ENCODE measurements at places on chromosomes 16 and 17. TPM values are rescaled to one million over a fixed set of nuclear protein-coding genes. Genes with fewer than 3 reads are reported as not detected.

Gene TBC1D3B
- 0.95 TPM for total RNA-seq

Gene MLLT6
- total RNA-seq = 22.8 TPM

Gene CDRT15
- not detected for total RNA-seq

GRCh38 chr16:80913397-80913796 is 93.3 kb downstream of the CMC2 start:
- DNase-seq = no peak

GRCh38 chr16:87141402-87141801 is 175.8 kb downstream of the C16orf95 start:
- no peak for DNase-seq

Gene PRSS53
- total RNA-seq = 5.1 TPM

GRCh38 chr17:78748048-78748729 is 33.9 kb downstream of the CYTH1 start:
- DNase-seq = no peak

DNA sequence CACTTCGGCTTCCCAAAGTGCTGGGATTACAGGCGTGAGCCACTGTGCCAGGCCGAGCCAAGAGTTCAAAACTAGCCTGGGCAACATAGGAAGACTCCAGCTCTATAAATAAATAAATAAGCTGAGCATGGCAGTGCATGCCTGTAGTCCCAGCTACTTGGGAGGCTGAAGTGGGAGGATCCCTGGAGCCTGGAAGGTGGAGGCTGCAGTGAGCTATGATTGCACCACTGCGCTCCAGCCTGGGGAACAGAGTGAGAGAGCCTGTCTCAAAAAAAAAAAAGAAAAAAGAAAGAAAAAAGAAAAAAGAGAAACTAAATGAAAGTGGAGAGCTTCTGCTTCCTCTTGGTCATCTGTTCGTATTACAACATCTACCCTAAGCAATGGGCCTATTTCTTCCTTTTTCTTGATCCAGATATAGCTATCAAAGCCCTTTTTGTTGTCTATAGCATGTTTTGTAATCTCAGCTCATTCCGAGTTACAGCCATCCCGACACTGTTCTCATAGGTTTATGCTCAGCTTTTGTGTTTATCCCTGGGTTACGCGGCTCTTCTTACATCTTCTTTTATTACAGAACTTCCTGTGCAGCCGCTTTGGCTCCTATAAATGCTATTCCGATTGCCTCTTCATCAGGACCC is 14.1 kb upstream of the MAPK3 start:
- DNase-seq = no peak

Gene ZNRF1
- 66.7 TPM for total RNA-seq

Gene ADAP2
- 15.5 TPM for total RNA-seq

Gene MYL11
- total RNA-seq = not detected

DNA sequence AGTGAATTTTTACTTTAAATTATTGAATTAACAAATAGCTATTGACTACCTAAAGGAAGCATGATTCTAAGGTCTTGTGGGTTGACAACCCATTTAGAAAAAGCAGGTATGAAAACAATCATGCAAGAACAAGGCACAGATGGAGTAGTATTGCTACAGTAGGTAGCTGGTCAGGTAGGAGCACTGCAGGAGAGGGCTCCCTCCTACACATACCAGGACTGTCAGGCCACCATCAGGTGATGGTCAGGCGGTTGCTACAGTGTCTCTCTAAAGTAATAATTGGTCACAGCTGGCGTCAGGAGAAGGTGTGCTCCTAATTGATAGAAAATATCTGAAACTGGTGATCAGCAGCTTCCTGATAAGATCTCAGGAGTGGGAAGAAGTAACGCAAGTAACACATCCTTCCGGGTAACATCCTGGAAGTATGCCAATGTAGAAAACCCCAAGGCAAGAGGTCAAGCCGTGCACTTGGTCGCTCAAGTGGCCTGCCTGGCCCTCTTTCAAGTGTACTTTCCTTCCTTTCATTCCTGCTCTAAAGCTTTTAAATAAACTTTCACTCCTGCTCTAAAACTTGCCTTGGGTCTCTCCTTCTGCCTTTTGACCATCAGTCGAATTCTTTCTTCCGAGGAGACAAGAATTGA is 486.5 kb downstream of the TMEM114 start:
- no peak for DNase-seq

Gene STH
- 1.0 TPM for total RNA-seq

GRCh38 chr17:61087024-61087423 is 312.6 kb upstream of the TBX2 start:
- no peak for DNase-seq

DNA sequence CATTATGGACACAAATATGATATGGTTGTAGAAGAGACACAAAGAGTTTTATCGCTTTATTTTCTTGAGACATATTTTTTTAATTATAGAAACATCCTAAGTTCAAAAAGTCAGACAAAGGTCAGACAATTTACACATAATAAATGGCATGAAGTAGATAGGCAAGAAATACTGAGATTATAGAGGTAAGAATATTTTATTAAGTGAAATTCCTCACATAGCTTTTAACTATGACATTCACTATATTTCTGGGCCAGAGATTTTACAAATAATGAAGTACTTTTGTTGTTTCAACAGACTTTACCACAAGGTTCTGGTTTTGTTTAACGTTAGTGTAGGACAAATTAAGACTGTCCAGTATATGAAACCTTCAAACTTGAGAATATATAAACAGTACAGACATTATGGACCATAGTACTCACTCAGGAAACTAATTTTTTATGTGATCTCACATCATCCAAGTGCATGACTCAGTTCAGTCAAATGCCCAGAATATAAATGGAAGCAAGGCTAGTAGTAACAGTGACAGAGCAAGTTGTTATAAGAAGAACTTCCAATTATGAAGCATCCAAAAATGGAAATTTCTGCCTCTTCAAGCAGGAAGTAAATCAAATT is 394.8 kb downstream of the KCNJ2 start:
- DNase-seq = no peak

DNA sequence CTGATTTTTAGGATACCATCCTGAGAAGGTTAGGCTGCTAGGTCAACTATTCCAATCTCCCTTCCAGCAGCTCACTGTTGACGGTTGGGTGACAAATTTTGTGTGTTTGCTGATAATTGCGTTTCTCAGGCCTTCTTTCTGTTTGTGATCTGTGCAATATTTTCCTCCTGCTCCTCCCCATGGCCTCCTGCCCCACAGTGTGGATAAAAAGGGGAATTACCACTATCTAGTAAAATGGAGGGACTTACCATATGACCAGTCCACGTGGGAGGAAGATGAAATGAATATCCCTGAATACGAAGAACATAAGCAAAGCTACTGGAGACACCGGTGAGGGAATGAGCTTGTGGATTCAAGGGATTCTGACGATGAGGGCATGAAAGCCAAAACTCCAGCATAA is 9.2 kb downstream of the CHD3 start:
- no peak for DNase-seq

Gene SEC14L5
- 0.03 TPM for total RNA-seq

GRCh38 chr16:48958681-48959080 is 323.0 kb downstream of the CBLN1 start:
- no peak for DNase-seq

GRCh38 chr17:32870969-32871368 is 6.0 kb downstream of the MYO1D start:
- DNase-seq = no peak

Gene PLSCR3
- total RNA-seq = 5.6 TPM

Gene IL21R
- 0.55 TPM for total RNA-seq

DNA sequence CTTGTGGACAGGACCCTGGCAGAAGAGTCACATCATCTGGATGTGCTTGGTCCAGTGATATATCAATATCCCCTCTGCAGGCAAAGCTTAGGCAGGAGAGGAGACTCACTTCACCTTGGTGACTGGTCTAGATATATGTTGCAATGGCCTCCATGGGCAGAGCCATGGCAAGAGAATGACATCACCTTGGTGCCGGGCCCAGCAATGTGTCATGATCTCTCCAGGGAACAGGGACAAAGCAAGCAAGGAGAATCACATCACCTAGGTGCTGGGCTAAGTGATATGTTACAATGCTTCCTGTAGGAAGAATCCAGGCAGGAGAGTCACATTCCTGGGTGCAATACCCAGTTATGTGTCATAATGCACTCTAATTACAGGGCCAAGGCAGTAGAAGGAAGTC is 2106.2 kb downstream of the TP53TG3F start:
- DNase-seq = no peak

GRCh38 chr16:87255866-87256265 is 61.3 kb downstream of the C16orf95 start:
- DNase-seq = no peak

Gene CHRNE
- total RNA-seq = 0.09 TPM

DNA sequence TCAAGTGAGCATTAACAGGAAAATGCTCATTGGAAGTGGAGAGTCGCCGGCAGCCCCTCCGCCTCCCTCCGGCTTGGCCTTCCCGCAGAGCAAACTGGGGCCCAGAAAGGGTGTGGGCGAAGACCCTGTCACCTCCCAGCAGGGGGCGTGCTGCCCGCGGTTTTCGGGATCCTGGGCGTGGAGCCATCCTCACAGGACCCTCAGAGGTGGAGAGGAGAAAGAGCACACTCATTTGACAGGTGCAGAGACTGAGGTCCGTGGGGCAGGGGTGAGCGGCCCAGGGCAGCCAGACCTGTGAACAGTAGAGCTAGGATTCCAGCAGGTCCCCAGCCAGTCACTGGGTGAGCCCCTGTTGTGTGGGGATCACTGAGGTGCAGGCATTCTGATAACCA is 1002.9 kb downstream of the KCNJ18 start:
- no peak for DNase-seq

DNA sequence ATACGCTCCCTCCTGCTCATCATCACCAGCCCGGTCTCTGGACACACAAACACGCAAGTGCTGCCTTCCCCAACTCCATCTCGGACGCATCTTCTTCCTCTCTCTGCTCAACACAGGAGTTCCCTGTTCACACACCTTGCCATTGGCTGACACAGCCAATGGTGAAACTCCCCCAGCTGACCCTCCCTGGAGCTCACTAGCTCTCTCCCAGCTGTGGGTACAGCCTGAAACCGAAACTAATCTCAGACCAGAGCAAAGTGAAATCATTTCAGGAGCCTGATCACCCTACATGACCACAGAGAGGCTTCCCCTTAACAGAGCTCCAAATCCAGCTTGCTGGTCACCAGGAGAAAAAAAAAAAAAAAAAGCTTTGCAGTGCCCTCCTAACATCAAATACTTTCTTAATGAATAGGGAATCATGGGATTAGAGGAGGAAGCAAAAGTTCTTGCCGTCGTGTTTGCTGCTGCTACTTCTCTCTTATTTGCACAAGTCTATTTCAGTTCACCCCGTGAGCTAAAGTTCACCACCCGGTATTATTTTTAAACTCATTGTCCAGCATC is 8.3 kb downstream of the CUEDC1 start:
- DNase-seq = no peak

Gene ABCA8
- not detected for total RNA-seq

Gene ITFG1
- 47.8 TPM for total RNA-seq

DNA sequence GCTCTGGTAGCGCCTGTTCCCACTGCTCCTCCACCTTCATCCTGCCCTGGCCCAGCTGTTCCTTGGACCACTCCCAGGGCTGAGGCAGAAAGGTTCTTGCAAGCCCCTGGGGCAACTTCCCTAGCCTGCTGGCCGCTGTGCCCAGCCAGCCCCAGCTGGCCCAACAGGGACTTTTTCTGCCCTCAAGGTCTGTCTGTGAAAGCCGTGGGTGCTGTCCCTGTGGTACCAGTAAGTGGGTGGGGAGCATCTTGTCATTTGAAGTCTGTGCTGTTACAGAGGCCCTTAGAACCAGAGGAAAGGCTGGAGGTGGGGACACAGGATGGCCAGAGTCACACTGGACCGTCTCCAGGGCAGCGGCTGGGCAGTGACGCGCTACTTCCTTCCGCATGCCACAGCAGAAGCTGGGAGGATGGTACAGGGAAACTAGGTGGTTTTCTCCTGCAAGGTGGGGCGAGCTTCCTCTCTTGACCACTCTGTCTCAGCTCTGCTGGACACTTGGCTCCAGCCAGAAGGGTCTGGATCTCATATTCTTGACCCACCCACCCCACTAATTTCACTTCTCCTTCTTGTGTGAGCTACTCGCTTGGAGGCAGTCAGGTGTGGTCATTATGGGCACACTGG is 87.8 kb downstream of the PLCG2 start:
- DNase-seq = no peak

- DNase-seq = no peak
Observed at GRCh38 chr17:66527335-66527734, 224.9 kb downstream of the PRKCA start.

GRCh38 chr16:58501242-58502131 is 1.5 kb downstream of the NDRG4 start:
- no peak for DNase-seq

GRCh38 chr17:74677558-74678466 is 34.9 kb downstream of the CD300LF start:
- DNase-seq = no peak

- no peak for DNase-seq
Observed at GRCh38 chr17:47813077-47813476, 8.5 kb downstream of the OSBPL7 start.

Gene C17orf50
- not detected for total RNA-seq

DNA sequence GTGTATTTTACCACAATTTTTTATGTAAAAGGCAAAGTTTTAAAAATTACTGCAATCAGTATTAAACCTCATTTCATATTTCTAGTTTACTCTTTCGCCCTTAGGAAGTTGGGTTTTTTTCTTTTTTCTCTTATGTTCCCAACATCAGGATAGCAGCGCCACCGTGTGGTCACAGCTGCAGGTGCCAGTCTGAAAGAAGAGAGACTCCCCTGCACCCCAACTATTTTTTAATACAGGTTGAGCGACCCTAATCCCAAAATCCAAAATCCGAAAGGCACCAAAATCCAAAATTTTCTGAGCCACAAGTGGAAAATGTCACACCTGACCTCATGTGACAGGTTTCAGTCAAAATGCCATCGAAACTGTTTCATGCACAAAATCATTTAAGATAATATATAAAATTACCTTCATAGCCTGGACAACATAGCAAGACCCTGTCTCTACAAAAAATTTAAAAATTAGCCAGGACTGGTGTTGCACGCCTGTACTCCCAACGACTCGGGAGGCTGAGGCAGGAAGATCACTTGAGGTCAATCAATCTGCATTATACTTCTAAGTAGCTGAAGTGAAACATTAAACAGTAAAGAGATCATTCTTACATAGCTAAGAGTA is 21.8 kb upstream of the ASGR2 start:
- peak; percentile 64 for DNase-seq

Gene SMTNL2
- total RNA-seq = 2.4 TPM

Gene SLC5A11
- not detected for total RNA-seq

DNA sequence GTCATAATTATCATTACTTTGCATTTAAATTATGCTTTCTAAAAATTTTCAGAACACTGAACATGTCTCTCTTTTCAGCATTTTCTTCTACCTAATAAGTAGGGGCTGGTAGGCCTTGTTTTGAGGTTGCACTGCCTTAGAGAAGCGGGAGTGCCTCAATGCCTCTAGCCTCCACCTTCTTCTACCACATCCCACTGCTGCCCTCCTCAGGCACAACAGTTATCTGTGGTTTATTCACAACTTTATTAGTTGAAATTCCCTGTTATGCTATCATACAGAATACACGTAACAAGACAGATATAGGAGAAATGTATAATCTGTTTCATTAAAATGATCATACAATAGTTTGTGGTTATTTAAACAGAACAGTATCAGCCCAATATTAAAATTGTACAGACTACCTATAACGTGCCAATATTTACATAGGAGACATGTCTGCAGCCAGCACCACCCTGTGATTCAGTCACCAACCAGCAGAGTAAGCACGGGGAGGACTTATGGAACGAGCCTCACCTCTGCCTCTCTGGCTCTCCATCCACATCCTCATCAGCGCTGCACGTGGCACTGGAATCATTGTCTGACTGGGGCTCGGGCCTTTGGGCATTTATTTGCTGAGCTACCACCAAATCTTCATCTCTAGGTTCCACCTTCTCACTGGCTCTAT is 101.2 kb downstream of the TTC19 start:
- no peak for DNase-seq

GRCh38 chr17:80086081-80086480 is 15.3 kb upstream of the GAA start:
- no peak for DNase-seq

GRCh38 chr17:45395569-45396415 is 36.9 kb downstream of the ARHGAP27 start:
- no peak for DNase-seq

Measured in Caki2 (cell line).